Nucleus accumbens (tissue), 56 donors: ENCODE measurements at places on chromosomes 4 and X.
A peak's percentile ranks its signal among the peaks of the same experiment; 100 is the strongest.

DNA sequence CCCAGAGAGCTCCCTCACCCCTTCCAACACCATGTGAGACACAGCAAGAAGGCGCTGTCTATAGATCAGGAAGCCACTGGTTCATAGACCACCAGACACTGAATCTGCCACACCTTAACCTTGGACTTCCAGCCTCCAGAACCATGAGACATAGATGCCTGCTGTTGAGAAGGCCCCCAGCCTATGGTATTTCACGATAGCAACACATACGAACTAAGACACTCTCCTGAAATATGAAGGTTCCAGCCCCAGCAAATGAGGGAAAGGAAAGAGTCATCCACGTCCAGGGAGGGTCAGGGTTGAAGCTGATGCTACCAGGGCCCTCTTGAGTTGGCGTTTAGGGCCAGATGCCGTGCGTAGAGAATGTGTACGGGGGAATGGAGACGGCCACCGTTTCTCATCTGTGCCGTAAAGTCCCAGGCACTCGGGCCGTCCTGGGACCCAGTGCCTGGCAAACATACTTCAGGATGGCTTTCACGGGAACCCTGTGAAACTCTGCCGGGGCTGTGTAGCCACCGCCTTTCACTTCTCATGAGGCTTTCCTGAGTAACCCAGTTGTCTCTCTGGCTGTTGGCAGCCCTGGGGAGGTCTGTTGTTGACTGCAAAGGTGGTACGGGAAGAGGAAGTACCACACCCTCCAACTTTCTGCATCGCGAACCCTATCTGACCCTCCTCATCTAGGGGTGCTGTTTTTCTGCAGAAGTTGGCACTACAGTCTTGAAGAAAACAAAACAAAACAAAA, 17.7 kb upstream of the P2RY8 start:
- DNase-seq = no peak

GRCh38 chrX:65687367-65687766, 19.9 kb downstream of the MSN start:
- no peak for DNase-seq

DNA sequence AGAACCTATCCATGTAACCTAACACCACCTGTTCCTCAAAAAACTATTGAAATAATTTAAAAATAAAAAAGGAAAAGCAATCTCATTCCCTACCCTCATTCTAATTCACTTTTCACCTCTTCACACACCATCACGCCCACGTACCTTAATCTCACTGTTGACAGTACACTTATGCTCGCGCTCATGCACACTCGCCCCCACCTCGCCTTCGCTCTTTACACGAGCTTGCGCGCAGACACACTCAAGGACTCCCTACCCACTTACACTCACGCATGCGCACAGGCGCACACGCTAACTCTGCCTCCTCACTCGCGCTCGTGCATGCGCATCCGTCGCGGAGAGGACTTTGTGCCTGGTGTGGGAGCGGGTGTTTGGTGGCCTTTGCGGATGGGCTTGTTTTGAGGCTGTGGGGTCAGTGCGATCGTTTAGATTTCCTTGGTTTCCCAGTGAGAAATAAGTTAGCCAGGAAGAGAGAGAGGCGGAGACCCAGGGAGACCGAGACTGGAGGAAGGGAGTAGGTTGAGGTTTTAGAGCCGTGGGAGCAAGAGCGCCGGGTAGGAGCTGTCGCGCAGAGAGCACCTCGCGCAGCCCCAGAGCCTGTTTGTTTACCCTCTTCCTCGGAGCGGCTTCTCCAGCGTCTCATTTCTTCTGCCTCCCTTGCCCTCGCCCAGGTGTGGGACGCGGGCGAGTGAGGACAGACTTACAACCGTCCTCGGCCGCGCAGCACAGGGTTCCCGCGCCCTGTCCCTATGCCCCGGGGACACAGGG, 8.1 kb upstream of the GSX2 start:
- peak; percentile 88 for DNase-seq

DNA sequence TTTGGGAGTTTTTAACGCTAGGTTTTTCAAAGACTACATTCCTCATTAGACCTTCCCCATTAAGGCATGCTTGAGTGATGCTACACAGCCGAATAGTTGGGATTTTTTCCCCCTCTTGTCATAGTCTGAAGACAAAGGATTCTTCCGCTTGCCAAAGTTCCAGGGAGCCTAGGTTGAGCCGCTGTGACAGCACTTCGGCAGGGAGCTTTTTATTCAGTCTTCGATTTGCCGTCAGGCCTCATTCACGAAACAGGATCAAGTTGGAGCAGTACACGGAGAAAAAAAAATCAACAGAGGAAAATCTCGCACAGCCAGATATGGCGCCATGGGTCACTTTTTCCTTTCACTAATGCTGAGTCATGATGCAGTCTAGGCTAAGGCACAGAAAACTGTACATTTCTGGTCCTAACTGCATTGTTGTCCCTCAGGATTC, 24.3 kb downstream of the SHROOM3 start:
- DNase-seq = no peak

DNA sequence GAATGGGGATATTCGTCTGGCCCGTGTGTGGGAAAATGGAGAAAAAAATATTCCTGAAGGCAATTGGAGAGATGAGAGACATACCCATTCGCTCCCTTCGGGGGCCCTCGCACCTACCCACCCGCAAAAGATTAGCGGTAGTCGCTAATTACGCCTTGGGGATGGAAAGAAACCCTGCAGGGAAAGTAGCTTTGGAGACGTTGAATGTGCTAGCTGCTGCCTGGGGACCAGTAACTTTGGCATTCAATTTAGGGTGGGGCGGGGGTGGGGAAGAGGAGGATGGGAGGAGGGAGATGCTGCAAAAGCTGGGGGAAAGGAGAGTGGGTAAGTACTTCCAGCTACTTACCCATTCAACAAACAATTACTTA, 407 bp upstream of the ZC4H2 start:
- no peak for DNase-seq

DNA sequence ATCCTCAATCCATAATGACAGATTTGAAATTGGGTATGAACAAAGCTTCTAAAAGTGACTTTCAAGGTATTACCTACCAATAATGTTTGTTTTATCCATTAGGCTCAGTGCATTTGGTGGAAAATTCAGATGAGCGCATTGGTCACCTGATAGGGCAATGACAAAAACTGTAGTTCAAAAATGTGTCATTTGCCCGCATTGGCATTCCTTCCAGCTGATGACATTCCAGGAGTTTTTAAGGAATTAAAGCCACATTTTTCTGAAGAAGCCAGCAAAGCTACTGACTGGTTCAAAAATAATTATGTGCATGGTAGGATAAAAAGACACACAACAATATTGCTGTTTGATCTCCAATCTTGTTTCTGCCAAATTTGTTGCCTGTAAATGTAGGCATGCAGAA, 473.4 kb upstream of the CPEB2 start:
- DNase-seq = no peak

- DNase-seq = no peak
Measured at GRCh38 chrX:40474645-40475044, 106.1 kb upstream of the ATP6AP2 start.

DNA sequence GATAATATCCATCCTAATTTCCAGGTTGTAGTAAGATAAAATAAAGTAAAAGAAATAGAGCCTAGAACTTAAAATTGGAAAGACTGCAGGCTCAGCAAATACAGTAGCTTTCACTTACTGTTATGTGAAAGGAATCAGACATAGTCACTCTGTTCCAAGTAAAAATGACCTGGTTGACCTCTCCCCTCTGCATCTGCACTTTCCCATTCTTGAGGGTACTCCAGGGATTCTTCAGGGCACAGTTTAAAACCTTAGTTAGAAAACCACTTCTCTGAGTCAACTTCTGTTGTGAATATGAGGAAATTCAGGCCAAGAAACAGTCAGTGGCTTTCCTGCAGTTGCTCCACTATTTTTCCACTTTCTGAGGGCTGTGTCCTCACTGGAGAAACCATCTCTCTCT, 42.9 kb downstream of the FRAS1 start:
- no peak for DNase-seq

DNA sequence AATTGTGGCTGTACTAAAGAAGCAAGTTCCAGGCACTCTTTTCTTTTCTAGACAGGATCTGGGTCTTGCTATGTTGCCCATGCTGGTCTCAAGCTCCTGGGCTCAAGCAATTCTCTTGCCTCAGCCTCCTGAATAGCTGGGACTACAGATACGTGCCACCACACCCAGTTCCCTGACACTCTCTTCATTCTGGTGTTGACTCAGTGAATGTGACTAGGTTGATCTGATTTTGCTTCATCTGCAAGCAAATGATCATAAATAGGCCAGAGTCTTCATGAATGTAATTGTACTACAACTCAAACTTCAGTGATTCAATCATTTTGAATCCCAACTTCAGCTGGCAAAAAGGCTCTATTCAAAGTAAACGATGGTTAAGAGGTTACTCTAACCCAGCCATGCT, 78.5 kb downstream of the APBB2 start:
- no peak for DNase-seq

DNA sequence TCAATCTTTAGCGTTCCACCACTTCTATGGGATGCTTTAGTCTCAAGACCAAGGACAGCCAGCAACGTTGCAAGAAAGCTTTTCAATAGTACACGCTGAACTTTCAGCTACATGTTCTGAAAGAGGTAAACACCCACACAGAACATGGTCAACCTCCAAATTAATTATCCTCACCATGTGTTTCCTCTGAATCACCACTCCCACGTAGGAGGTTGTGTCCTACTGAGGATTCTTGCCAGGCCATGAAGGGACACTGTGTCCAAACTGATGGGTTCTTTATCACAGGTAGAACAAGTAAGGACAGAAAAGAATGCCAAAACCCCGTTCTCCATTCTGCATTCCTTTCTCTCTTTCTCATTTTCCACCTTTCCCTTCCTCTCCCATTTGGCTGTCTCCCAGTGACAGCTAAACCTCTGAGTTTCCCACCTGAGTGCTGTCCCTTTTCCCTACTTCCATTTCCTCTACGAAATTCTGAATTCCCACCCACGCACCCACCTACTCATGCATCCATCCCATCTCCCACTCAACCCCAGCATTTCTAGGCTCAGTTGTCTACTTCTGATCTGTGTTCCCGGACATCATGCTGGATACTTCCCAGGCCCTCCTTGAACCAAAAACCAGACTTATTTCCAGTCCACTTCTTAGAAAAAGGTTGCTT, 29.0 kb upstream of the GPM6B start:
- no peak for DNase-seq

- no peak for DNase-seq
Measured at GRCh38 chrX:5644776-5645175, 583.9 kb downstream of the NLGN4X start.

DNA sequence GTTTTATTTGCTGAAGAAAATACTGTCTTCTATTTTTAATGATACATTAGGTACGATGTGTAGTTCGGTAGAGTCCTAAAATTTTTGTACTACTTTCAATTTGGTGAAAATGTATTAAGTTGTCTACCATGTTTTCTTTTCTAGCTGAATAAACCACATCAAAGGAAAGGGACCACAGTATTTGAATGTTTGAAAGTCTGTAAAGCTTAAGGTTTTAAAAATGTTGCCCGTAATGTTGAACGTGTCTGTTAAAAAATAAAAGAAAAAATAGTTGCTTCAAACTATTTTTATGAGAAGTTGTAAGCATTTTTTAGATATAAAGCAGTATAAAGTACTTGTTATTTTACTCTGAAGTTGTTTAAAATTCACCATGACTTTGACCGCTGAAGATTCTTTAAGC, 3.2 kb downstream of the CDKN2AIP start:
- no peak for DNase-seq

DNA sequence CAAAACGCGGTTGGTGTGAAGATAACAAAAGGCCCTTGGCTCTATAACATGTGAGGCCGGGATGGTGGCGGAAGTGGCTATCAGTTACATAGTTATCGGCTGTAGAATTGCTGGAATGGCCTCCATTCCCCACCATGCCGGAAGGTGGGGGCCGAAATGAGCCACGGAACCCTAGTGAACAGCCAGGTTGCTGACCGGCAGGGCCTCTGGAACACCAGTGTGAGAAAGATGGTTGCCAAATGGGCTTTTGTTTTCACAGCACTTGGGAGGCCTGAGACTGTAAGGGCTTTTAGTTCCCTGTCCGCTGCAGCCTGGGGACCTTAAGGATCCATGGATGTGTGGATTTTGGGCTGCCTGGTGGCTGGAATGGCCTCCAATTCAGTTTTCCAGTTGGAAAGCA, 23.3 kb upstream of the ARX start:
- DNase-seq = no peak

DNA sequence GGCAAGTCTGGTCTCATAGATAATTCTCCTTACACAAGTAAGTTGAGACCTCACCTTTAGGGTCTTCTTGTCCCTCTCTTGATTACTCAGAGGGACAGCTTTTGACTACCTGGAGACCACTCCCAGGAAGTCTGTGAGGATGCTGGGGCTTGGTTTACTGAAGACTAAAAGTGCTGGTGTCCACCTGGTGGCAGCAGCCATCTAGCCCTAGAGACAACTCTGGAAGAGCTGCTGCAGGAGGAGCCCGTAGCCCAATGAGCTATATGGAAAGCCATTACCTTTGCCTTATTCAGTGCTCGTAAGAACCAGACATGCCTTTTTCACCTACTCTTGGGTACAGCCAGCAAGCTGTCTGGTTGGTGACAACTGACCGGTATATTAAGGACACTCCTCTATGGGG, 7.3 kb downstream of the FGFBP2 start:
- DNase-seq = no peak

DNA sequence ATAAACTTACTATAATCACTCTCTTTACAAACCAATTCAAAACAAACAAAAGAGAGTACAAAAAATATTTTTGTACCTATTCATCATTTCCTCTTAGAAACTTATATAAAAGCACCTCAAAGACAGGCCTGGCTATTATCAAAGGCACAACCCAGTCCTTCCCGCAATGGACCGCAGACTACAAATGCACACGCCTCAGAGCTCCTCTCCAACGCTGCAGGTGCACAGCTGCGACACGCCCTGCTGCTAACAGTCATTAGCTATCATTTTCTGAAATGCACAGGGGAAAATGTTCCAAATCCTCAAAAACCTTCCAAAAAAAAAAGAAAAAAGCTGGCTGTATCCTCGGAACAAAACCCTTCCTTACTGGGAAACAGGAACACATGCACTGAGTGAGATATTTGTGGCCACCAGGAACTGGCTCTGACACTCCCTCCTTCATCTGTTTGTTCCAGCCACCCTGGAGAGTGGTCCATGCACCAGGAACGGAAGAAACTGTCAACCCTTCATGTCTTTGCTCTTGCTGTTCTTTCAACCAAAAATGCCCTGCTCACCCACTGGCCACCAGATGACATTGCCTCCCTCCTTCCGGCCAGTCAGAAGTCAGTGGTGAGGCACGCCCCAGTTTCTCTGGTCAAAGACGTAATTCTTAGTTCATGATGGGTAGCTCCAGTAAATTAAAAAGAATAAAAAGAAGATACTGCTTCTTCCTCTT, 16.7 kb downstream of the IRF2 start:
- no peak for DNase-seq

DNA sequence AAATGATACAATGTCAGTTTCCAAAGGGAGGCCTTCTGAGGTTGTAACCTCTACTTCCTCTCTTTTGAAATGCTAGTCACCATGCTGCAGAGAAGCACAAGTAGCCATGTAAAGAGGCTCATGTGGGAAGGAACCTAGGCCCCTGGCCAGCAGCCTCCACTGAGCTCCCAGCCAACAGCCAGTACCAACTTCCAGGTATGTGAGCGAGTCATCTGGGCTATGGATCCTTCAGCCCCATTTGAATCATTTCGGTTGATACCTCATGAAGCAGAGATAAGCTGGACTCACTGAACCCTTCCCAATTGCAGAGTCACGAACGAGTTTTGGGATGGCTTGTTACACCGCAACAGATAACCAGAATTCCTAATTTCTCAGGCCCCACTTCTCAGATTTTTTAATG, 187.0 kb upstream of the LDB2 start:
- DNase-seq = no peak
